ENCODE measurements at places on chromosomes 7 and 10.

DNA sequence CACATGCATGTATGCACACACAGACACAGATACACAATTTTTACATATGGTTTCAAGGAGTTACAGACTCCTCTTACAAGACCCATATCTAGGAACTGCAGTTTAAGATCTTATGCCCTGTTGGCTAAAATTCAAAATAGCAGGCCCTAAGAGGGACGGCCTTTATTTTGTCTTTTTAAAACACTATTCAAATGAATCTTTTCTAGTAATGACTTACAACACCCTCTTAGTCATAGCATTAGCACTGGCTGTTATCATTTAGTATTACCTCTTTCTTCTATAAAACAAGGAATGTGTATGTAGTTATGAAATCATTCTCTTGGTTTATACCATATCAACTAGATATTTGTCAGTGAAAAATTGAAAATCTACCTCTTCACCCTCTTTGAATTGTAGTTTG lies 15.3 kb downstream of the PAPSS2 start:
- DNase-seq: no peak

DNA sequence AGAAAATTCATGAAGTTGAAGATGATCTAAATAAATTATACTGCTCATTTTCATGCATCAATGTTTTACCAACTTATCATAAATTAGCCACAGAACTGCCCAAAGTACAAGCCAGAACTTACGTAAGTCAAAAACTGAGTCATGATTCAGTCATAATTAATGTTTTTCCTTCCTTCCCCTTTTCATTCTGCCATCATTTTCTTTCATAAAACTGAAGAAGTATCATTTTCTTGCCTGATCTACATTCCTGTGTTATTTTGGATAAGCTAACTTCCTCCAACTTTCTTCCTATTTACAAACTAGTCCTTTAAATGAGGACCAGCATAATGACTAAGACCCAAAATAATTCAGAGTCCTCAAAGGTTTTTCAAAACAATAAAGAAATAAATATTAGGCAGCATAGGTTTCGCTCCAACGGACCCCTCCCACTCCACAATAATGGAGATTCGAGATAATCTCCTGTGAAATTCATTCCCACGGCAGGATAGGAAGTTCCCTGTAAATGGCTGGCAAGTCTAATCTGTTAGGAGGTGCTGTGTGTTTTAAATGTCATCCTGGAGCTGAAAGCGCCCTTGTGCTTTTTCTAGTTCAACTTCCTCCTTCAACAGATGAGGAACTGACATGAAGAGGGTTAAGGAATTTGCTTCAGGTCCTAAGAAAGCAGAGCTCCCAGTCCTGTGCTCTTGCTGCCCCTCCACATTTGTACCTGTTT lies 218.9 kb downstream of the DOCK4 start:
- DNase-seq: no peak

- DNase-seq: no peak
These were observed 2.0 kb downstream of the MTPN start for GRCh38 chr7:135975166-135975565.

DNA sequence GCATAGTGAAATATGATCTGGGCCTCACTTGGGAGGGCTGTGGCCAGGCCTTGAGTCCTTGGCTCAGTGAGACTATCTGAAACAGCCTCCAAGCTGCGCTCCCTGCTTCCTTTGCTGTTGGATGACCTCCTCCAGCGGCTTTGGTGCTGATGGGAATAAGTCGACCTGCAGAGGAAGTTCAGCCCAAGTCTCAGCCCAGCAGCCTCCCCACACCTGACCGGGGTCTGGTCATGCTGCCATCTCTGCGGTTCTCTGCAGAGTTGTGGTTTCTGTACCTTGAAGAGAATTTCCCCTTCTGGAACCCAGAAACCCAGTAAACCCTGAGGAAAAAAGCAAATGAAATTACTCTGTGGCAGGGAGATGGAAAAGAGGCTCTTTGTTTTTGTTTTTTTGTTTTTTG lies 4.6 kb upstream of the RBAK start:
- no peak for DNase-seq
